ENCODE measurements at places on chromosomes 3 and 15. TPM values are rescaled to one million over a fixed set of nuclear protein-coding genes. Genes with fewer than 3 reads are reported as not detected.

GRCh38 chr3:196288141-196288460 lies 575 bp upstream of the PCYT1A start:
- DNase-seq: peak; percentile 71

- DNase-seq: peak; percentile 84
Observed at GRCh38 chr3:87298111-87298718, 21.8 kb upstream of the POU1F1 start.

Gene RHCG
- total RNA-seq: 1.2 TPM

DNA sequence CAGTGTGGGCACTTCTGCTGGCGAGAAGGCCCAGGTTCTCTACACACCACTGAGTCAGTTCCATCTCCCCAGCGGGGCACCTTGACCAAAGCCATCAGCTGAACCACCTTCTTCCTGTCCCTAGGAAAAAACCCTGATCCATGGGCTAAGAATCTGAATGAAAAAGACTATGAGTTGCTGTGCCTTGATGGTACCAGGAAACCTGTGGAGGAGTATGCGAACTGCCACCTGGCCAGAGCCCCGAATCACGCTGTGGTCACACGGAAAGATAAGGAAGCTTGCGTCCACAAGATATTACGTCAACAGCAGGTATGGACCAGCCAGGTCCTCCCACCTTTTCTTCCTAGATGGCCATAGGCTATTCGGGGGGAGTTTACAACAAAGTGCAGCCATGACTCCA lies 29.1 kb downstream of the TF start:
- DNase-seq: no peak

- no peak for DNase-seq
Observed at GRCh38 chr3:136778865-136779264, 26.7 kb upstream of the STAG1 start.

GRCh38 chr15:41583795-41584194 lies 24.8 kb downstream of the TYRO3 start:
- no peak for DNase-seq

Gene FMN1
- 0.37 TPM for total RNA-seq

- DNase-seq: peak; percentile 12
Observed at GRCh38 chr3:157475921-157476414, 27.2 kb downstream of the VEPH1 start.

DNA sequence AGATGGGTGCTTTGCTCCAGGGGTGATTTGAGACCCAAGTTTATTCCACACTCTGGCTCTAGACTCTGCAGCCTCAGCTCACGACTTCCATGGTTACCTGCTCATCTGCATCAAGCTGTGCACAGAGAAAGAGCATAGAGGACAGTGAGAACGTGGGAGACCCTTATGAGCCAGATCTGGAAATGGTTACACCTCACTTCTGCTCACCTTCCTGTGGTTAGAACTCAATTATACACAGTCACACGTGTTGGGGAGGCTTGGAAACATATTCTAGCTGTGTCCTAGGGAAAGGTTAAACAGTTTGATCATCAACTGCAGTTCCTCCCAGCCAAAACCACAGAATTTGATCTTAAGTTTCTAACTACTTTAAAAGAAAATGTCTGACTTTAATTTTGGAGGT lies 1.8 kb downstream of the FETUB start:
- no peak for DNase-seq

DNA sequence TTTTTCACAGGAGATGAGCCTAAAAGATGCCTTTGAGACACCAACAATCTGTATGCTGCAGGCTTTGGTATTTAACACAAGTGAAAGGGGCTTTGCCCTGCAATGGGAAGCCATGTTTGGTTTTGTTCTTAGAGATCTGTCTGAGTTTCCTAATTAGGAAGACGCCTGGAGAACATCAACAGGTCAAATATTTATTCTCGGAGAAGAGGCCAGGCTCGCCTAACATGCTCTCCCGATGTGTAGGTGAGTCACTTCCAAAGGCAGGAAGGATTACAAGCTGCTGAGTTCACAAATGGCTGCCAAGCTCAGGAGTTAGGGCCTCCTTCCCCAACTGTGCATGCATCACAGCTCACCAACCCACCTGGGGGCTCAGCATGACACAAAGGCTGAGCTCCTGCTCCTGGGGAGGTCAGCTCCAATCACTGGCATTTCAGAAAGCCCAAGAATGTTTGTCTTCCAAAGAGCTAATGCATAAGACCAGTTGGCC lies 119.5 kb upstream of the PRICKLE2 start:
- no peak for DNase-seq

GRCh38 chr3:8070011-8070410 lies 431.6 kb upstream of the LMCD1 start:
- DNase-seq: no peak

- DNase-seq: no peak
Observed at GRCh38 chr3:112958811-112959560, 15.9 kb downstream of the CD200R1 start.

Gene PLA2G4D
- not detected for total RNA-seq

Gene HRH1
- 0.92 TPM for total RNA-seq

GRCh38 chr3:97957617-97958311 lies 14.5 kb downstream of the RIOX2 start:
- DNase-seq: no peak

GRCh38 chr15:74624020-74624602 lies 8.5 kb downstream of the CLK3 start:
- DNase-seq: no peak

- DNase-seq: peak; percentile 3
Observed at GRCh38 chr3:150898046-150898754, 7.0 kb downstream of the MINDY4B start.

Gene GRM2
- total RNA-seq: 5.6 TPM

DNA sequence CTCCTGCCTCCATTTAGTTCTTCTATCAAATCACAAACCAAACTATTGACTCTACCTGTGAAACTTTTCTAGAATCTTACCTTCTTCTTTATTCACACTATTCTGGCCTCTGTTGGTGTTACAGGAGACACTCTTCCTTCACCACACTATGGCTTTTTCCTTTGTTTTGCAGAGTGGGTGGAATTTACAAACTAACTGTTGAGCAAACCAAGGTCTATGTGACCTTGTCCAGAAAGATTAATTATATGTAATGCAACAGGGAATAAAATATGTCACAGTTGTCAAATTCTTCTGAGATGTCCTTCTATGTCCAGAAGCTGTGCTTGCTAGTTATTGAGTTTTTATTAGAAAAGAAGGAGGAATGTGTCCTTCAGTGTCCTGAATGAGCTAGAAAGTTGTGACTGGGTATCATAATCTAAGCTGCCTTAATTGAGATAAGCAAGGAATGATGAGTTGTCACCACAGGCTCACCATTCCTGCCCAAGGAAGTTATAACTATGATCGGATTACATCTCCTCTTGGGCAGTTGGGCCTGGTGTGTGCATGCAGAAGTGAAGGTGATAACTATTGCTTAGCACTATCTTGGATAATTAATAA lies 21.7 kb downstream of the ARL14 start:
- no peak for DNase-seq

DNA sequence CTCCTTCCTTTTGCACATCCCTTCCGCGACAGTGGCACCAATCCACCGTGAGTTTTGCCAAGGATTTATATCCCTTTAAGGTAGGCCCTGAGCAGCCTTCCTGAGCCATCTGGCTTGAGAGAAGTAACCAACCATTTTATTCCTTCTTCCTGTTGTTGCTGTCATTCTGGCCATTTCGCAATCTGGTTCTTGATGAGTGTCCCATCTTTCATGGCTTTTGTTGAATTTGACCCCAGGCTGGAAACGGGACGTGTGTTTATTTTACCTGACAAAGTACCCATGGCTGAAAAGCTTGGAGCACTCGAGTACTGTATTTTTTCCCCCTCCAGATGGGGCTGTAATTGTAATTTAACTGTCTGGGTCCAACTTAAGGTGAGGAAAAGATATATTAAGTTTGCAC lies 173.4 kb downstream of the WNT5A start:
- DNase-seq: no peak

Gene ALDH1L1
- total RNA-seq: 17.1 TPM

Gene PLA1A
- not detected for total RNA-seq

Gene KLHL40
- not detected for total RNA-seq

Gene CAND2
- total RNA-seq: 8.2 TPM

Gene CYP8B1
- total RNA-seq: not detected

Gene CHRM5
- total RNA-seq: not detected

DNA sequence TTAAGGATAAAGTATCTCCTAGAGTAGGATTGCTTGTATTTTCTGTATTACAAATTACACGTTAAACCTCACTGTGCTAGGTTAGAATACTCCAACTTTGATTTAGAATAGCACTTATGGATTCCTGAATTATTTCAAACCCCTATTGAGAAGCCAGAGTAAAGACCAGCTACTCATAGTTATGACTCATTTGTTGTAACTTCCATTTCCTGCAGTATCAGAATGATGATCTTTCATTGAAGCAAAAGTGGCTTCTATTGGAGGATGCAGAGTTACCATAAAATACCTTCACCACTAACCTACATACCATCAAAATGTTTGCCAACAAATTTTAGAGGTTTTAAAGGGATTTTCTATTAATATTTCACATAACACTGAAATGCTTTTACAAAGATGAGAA lies 1322.7 kb upstream of the ALCAM start:
- peak; percentile 14 for DNase-seq

DNA sequence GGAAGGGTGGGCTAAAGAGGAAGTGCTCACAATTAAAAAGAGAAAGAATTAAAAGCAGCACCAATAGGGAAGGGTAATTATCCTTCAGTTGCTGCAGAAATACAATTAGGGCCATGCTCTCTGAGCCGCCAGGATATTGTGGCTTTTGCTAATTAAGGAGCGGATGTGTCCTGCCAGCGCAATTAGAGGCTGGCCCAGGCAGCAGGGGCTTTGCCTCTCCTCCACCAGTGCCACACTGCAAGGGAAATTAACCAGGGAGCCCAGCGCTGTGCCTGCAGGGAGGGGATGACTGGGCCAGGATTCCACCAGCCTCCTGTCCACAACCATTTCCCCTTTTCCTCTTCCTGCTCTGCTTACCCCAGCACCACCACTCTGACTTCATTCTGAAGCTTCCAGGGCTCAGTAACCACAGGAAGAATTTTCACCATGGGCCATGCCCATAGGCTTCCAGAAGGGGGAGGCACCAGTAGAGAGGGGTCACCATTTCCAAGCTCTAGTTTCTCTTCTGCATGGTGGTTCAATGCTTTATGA lies 10.4 kb upstream of the AEN start:
- peak; percentile 70 for DNase-seq

GRCh38 chr3:30286007-30286669 lies 320.3 kb upstream of the TGFBR2 start:
- peak; percentile 93 for DNase-seq

All from A673 (cell line).